ENCODE measurements at places on chromosomes 13 and 19.

GRCh38 chr19:32020538-32020937 is 324.9 kb upstream of the ZNF507 start:
- no peak for DNase-seq

DNA sequence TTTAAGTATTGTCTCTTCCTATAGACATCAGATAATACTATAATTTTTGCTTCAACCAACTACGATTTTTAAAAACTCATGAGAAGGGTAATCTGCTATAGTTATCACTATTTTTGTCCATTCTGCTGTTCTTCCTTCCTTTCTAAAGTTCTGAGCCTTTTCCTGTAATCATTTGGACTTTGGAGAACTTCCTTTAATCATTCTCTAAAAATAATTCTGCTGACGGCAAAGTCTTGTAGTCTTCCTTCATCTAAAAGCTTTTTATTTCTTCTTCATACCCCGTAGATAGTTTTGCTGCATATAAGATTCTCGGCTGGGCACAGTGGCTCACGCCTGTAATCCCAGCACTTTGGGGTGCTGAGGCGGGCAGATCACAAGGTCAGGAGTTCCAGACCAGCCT is 5.1 kb upstream of the FCGBP start:
- no peak for DNase-seq

GRCh38 chr13:41222259-41222852 is 28.0 kb upstream of the KBTBD7 start:
- DNase-seq = peak; percentile 43

DNA sequence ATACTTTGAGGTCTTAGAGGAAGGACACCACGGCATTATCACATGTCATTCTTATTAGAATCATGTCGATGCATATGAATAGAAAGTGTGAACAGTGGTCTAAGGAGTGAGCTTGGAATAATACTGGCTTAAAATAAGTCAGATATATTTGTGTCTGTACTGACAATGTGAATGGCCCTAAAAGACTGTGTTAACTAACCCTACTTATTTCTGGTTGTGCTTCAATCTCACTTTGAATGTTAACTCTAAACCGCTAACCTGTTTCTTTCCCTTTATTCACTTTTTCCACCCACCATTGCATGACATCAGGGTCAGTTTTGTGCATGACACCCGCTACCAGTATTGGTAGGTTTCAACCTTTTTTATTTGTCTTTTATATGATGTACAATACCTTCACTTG is 69.1 kb upstream of the RAP2A start:
- DNase-seq = no peak

GRCh38 chr19:7677669-7678311 is 900 bp downstream of the MCEMP1 start:
- DNase-seq = no peak

GRCh38 chr19:47723581-47723940 is 10.3 kb downstream of the EHD2 start:
- peak; percentile 93 for DNase-seq

DNA sequence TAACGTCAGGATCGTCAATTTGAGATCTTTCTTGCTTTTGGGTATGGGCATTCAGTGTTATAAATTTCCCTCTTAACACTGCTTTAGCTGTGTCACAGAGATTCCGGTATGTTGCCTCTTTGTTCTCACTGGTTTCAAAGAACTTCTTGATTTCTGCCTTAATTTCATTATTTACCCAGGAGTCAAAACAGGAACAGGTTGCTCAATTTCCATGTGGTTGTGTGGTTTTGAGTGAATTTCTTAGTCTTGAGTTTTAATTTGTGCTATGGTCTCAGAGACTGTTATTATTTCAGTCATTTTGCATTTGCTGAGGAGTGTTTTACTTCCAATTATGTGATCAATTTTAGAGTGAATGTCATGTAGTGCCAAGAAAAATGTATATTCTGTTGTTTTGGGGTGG is 153.1 kb downstream of the PCDH17 start:
- DNase-seq = no peak

Data from AG10803 (cell line).